HuH-7.5 (cell line): ENCODE measurements at places on chromosomes 7 and 10.

GRCh38 chr10:31549896-31550295, 230.9 kb downstream of the ZEB1 start:
- no peak for DNase-seq

DNA sequence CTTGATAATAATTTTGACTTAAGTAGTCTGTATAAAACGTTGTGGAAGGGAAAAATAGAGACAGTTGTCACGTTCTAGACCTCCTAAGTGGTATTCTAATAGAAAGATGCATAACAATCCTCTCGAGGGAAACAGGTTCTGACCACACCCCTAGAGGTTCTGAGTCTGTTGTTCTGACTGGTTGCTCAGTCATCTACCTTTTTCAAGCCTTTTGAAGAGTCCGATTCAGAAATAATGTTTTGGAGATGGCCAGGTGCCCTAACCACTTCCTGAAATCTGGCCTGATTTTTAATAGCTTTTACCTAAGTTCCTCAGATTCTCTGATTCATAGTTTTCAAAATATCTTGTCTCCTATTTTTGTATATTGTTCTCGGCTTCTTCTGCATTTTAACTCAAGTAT, 175.6 kb downstream of the HDAC9 start:
- no peak for DNase-seq

DNA sequence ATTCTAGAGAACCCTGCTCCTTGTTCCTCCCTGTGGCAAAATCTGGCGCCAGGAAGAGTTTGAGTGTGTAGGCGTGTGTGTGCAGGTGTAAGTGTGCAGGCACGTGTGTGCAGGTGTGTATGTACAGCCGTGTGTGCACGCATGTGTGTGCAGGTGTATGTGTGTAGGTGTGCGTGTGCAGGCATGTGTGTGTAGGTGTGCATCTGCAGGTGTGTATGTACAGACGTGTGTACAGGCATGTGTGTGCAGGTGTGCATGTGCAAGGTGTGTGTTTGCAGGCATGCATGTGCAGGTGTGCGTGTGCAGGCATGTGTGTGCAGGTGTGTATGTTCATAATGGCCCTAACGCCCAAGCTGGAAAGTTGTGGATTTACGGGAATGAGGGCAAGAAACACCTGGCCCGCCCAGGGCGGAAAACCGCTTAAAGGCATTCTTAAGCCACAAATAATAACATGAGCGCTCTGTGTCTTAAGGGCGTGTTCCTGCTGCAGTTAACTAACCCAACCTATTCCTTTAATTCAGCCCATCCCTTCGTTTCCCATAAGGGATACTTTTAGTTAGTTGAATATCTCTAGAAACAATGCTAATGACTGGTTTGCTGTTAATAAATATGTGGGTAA, 34.1 kb downstream of the KCTD7 start:
- DNase-seq, result no peak

GRCh38 chr7:5665094-5666025, 116.1 kb downstream of the RNF216 start:
- peak; percentile 76 for DNase-seq

- no peak for DNase-seq
Observed at GRCh38 chr10:103278537-103278823, 1.5 kb downstream of the INA start.

DNA sequence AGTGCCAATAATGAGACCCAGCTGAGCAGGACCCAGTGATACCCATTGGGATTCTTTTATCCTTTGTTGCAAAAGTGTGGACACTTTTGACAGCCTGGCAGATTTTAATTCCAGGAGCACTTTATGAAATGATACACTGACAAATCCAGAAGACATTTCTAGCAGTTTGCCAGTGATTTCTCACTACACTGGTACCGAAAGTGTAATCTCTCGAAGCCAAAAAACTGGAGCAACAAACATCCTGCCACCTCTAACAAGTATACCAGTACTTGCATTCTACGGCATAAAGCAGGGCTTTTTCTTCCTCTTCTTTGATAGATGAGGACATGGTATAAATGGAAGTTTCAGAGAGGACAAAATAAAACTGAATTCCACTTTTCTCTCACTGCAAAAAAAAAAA, 28.4 kb upstream of the AKR1D1 start:
- no peak for DNase-seq
